Thyroid gland (tissue), 4 donors: ENCODE measurements at places on chromosomes 1 and 21.

DNA sequence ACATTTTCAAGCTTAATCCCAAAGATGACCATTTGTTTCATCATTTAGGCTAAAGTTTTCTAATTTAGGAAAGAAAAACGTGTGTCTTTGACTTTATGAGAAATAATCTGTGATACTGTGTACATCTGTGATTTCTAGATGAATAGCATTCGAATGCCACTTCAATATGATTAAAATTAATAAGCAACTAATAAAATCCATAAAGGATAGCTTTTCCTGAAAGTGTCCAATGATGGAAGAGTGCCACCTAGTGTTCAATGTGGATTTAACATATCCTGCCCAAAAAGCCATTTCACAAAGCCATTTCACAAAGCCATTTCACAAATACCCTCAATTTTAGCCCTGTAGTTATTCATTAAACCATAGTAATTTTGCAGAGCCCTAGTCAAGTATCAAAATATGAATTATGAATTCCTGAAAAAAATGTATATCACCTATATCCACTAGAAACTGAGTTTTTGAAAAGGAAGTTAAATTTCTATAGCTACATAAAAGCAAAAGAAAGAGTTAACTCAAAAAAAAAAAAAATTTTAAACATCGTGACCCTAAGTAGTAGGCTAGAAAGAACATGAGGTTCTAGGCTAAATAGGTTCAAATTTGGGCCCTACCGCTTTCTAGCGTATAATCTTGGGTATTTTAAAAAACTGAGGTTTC is 19.1 kb downstream of the NME7 start:
- DNase-seq: no peak

- DNase-seq: no peak
Measured at GRCh38 chr1:227844320-227845146, 29.1 kb downstream of the PRSS38 start.

DNA sequence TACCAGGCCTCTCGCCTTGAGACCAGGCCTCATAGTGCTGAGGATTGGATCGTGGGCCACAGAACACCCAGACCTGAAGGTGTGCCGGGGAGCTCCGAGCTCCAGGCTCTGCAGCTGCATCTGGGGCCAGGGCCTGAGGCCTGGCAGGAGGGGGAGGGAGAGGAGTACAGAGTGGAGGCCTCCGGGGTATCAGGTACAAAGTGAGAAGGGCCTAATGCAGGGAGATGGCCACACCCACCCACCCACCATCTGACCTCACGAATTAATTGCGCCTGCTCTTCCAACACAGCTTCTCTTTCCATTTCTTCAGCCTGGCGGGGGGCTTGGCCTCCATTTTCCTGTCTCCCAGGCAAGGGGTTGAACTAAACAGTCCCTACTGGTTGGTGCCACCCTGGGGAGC is 99.4 kb upstream of the ARHGEF16 start:
- no peak for DNase-seq

DNA sequence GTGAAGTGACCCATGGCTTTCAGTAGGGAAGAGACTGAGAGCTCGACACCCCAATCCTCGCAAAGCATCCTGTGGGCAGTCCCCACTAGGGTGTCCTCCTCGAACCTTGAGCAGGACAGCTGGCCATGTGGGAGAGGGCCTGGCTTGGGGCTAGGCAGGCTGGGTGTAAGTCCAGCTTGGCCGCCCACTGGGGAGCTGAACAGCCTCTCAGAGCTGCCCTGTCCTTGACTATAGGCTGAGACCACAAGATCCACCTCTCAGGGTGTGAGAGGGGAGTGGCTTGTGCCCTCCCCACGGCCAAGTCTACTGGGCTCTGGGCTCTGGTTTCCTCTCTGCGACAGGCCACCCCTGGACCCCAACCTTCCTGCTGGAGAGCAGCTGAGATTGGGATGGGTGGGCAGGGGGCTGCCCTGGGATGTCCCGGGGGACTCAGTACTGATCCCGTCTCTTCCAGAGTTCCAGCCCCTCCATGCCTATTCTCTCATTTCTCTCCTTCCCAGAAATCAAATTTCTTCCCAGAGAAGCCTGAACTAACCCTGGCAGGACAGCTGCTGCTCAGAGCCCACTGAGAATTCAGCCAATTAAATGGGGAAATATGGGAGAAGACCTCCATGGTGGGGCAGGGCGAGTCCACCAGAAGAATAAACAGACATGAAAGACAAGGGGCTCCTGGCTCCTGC is 282.9 kb downstream of the PTPRU start:
- DNase-seq: no peak

DNA sequence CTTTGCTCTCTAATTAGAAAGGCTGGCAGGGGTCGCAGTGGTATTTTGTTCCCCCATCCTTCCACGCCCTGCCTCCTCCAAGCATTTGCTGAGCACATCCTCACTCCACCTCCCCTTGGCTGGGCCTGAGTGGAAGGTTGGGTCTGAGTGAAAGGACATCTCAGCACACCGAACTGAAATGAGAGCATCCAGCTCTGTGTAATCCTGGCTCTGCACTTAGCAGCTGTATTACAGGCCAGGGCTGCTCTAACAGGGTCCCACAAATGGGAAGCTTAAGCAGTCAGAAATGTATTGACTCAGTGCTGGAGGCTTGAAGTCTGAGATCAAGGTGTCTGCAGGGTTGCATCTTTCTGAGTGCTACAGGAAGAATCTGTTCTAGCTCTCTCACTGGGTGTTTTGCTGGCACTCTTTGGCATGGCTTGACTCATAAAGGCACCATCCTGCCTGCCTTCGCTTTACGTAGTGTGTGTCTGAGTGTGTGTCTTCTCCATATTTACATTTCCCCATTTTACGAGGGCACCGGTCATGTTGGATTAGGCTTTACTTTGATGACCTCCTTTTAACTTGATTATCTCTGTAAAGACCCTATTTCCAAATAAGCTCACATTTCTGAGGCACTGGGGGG is 48.5 kb upstream of the IGSF21 start:
- DNase-seq: no peak

GRCh38 chr1:209626346-209627026 is 25.7 kb downstream of the LAMB3 start:
- DNase-seq: no peak
